ENCODE measurements at places on chromosomes 5 and 9. TPM values are rescaled to one million over a fixed set of nuclear protein-coding genes. Genes with fewer than 3 reads are reported as not detected.

NRG2 gene
- total RNA-seq = not detected

CD72 gene
- total RNA-seq = 0.35 TPM

TEX10 gene
- 25.9 TPM for total RNA-seq

MOB3B gene
- total RNA-seq = 1.1 TPM

CAMK4 gene
- 5.2 TPM for total RNA-seq

PCDHB8 gene
- not detected for total RNA-seq

NEK6 gene
- total RNA-seq = 34.9 TPM

RGMB gene
- 33.4 TPM for total RNA-seq

FBP2 gene
- 0.29 TPM for total RNA-seq

IL9 gene
- not detected for total RNA-seq

KCNN2 gene
- 3.2 TPM for total RNA-seq

SHISAL2B gene
- not detected for total RNA-seq

CCL27 gene
- 0.58 TPM for total RNA-seq

OLFML2A gene
- total RNA-seq = 14.1 TPM

QRFP gene
- not detected for total RNA-seq

ZNF883 gene
- total RNA-seq = 3.7 TPM

OTP gene
- total RNA-seq = not detected

NR4A3 gene
- total RNA-seq = not detected

TMEM171 gene
- total RNA-seq = 9.8 TPM

THBS4 gene
- 0.18 TPM for total RNA-seq

Measured in myometrial cell (primary cell).